AG04449 (cell line): ENCODE measurements at places on chromosomes 13 and 19.

DNA sequence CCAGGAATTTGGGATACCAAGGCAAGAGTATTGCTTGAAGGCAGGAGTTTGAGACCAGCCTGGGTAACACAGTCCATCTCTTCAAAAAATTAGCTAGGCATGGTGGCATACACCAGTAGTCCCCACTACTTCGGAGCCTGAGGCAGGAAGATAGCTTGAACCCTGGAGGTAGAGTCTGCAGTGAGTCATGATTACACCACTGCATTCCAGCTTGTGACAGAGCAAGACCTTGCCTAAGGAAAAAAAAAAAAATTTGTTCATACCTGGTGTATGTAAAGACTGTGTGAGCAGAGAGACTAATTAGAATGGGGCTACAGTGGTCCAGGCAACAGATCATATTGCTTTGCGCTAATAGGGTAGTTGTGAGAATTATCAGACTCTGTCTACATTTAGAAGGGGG is 778.3 kb upstream of the PCDH20 start:
- no peak for DNase-seq

- DNase-seq, result no peak
These were observed 8.6 kb downstream of the VASP start for GRCh38 chr19:45515807-45516401.

- no peak for DNase-seq
These were observed 5.1 kb upstream of the MKNK2 start for GRCh38 chr19:2055931-2056836.

GRCh38 chr19:11196406-11197287 is 698 bp downstream of the KANK2 start:
- DNase-seq, result no peak

- DNase-seq, result no peak
These were observed 22.4 kb downstream of the POU2F2 start for GRCh38 chr19:42109896-42110295.

- no peak for DNase-seq
These were observed 10.6 kb upstream of the FXYD3 start for GRCh38 chr19:35105047-35105410.
